A549 treated with CORT108297 at 1 μM for 4 hours (cell line): ENCODE measurements at places on chromosomes 1 and 21. TPM values are rescaled to one million over a fixed set of nuclear protein-coding genes. Genes with fewer than 3 reads are reported as not detected.

Gene KLHDC7A
- 1.3 to 2.4 TPM (median 1.5 TPM) in 5 replicates for total RNA-seq

Gene SAMD13
- 0.22 to 0.65 TPM (median 0.40 TPM) in 5 replicates for total RNA-seq

Gene RAB7B
- 1.0 to 2.8 TPM (median 1.7 TPM) in 5 replicates for total RNA-seq

Gene ZBED6
- total RNA-seq: 1.4 to 5.2 TPM (median 3.0 TPM) in 5 replicates

Gene PARP1
- total RNA-seq: 94.6 to 122 TPM (median 114 TPM) in 5 replicates

Gene C4BPB
- total RNA-seq: 1.4 to 1.8 TPM (median 1.6 TPM) in 5 replicates

Gene SERTAD4
- total RNA-seq: 0.67 to 0.92 TPM (median 0.78 TPM) in 5 replicates
